ENCODE measurements at places on chromosomes 2 and 18. TPM values are rescaled to one million over a fixed set of nuclear protein-coding genes. Genes with fewer than 3 reads are reported as not detected.

Gene MCEE
- 10.2 TPM for total RNA-seq

Gene UPP2
- not detected for total RNA-seq

Gene CTNNA2
- not detected for total RNA-seq

Gene CREG2
- total RNA-seq: not detected

Gene ELOA2
- not detected for total RNA-seq

Gene MSTN
- total RNA-seq: not detected

Gene LRRC30
- total RNA-seq: not detected

Gene ANKRD30B
- total RNA-seq: not detected

Gene GAREM2
- total RNA-seq: 3.2 TPM

Gene CD226
- total RNA-seq: 53.3 TPM

Gene CCDC148
- total RNA-seq: 0.26 TPM

Gene CYS1
- not detected for total RNA-seq

DNA sequence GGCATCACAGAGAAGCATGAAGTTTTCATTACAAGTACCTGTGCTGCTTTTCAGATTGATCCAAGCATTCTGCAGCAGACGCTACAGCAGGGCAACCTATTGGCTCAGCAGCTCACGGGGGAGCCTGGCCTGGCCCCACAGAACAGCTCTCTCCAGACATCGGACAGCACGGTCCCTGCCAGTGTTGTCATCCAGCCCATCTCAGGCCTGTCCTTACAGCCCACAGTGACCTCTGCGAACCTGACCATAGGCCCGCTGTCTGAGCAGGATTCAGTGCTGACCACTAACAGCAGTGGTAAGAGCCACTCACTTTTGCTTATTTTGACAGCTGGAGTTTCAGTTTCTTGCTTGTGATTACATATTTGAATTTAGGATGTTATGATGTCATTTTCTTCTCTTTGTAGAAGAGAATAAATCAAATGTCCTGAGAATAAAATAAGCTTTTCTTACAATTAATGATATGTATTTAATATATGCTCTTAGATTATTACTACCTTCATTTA is 104.9 kb downstream of the ZNF236 start:
- no peak for DNase-seq
- H3K4me1 ChIP-seq: peaks cover 1% of the 10 kb centered on the region
- no peak overlapping the region for H3K27ac ChIP-seq
- no peaks in the 10 kb centered on the region for H3K27me3 ChIP-seq

DNA sequence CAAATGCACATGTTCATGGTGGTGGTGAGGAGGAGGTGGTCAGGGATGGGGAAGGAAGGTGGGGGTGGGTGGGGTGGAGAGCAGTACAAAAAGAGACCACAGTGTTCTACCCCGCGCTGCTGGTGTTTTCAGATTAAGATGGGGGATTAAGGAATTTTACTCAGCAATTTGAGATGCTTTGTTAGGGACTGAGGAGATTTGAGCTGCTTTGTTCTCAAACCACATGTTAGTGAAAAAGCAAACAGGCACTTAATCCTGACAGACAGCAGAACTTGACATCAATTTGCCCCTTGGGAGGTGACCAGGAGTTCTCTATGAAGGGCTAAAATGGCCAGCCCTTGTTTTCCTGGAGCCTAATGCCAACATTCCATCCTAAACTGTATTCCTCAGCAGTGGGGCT is 244.5 kb downstream of the MEIS1 start:
- H3K4me3 ChIP-seq: no peak overlapping the region
- no peaks in the 10 kb centered on the region for H3K36me3 ChIP-seq
- no peaks in the 10 kb centered on the region for H3K4me1 ChIP-seq
- H3K27ac ChIP-seq: no peak overlapping the region
- no peak for DNase-seq

DNA sequence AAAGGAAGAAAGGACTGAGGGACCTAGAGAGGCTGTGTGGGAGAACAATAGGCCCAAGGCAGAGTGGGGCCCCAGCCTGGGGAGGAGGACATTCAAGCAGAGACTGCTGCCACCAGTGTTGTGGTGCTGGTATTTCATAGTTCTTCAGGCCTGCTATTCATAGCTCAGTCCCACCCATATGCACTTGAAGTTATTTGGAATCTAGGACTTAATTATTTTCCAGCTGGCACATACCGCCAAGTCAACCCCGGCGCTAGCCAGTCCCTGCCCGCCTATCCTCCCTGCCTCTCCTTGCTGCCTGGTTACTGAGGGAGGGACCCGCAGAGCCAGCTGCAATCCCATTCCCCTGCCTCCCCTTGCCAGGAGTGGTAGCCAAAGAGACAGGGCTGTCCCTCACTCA is 141.2 kb downstream of the CABLES1 start:
- H3K4me3 ChIP-seq: no peak overlapping the region
- peaks cover 9% of the 10 kb centered on the region for H3K36me3 ChIP-seq
- H3K27ac ChIP-seq: no peak overlapping the region
- no peak for DNase-seq

DNA sequence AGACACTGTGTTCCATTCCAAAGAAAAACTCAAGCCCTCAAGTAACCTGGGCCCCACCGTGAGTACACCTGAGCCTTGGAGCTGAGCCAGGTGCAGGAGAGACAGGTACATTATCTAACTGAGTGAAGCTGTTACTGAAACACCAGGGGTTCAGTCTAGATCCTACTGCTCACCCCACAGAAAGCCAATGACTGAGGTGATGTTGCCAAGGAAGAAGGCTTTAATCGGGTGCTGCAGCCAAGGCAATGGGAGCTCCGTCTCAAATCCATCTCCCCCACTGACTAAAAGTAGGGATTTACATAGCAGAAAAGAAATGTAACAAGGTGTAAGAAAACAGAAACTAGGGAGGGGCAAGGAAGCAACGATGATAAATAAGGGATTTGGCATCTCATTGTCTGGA is 15.2 kb upstream of the SLC14A1 start:
- H3K27me3 ChIP-seq: no peaks in the 10 kb centered on the region
- H3K4me1 ChIP-seq: no peaks in the 10 kb centered on the region
- peaks cover 8% of the 10 kb centered on the region for H3K36me3 ChIP-seq
- no peak overlapping the region for H3K27ac ChIP-seq

GRCh38 chr2:204581946-204582345 is 36.7 kb downstream of the PARD3B start:
- H3K36me3 ChIP-seq: no peaks in the 10 kb centered on the region
- DNase-seq: no peak
- peaks cover 5% of the 10 kb centered on the region for H3K27me3 ChIP-seq
- no peak overlapping the region for H3K27ac ChIP-seq
- H3K4me1 ChIP-seq: no peaks in the 10 kb centered on the region

DNA sequence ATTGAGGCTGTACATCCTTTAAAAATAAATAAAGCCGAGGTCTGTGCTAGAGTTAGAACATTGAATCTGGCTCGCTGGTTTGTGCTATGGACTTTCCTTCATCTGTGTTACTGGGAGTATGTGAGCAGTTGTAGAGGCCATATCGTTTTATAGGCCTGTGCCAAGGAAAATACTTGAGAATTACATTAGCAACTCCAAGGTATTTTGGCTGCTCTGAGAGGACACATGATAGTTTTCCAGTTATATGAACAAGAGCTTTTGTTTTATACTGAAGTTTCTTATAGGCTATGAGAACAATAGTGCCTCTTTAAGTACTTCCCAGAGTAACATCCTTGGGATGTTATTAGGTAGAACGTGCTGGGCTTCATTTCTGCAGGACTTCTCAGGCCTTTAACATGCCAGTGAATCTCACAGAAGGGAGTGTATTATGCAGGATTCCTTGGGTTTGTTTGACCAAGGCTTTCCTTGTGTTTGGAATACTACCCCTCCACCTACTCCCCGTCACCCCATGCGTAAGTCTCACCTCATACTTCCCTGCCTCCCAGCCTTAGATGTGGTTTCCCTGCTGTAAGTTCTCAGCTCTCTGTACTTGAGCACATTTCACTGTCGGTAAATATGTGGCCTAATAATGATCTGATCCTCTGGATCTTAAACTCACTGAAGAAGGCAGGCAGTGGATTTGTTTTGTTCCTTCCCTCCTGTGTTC is 21.0 kb downstream of the TCF7L1 start:
- DNase-seq: no peak
- H3K27ac ChIP-seq: no peak overlapping the region
- no peaks in the 10 kb centered on the region for H3K4me1 ChIP-seq
- no peak overlapping the region for H3K4me3 ChIP-seq
- H3K36me3 ChIP-seq: no peaks in the 10 kb centered on the region
- no peaks in the 10 kb centered on the region for H3K27me3 ChIP-seq

DNA sequence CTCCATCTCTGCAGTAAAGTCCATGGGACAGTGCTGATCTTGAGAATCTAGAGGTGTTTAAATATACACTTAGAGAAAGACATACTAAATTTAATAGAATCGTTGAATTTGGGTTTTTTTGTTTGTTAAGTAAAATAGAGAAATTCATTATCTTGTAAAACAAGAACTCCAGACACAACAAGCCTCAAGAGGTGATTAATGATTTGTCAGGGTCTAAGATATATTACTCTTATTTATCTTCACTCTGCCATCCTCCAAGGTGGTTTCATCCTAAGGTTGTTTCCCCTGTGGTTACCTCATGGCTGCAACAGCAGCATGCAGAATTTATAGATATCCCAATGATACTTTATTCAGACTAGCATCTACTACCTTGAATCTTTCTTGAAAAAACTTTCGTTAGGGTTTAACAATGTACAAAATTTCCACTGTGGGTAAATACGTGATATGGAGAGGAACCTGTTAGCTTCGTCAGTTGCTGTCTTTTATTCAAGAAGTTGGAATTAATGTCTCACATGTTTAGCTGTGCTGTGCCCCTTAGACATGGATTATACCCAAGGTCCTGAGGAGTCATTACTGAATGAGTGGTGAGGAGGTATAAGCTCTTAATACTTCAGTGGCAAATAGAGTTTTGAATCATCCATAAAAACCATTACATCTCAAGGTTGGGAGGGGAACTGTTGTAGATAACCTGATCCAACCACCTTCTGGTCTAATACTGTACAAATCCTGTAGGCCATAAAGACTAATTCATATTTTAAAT is 128.0 kb downstream of the GPD2 start:
- DNase-seq: no peak
- peaks cover 5% of the 10 kb centered on the region for H3K36me3 ChIP-seq
- H3K27me3 ChIP-seq: no peaks in the 10 kb centered on the region
- no peak overlapping the region for H3K27ac ChIP-seq

DNA sequence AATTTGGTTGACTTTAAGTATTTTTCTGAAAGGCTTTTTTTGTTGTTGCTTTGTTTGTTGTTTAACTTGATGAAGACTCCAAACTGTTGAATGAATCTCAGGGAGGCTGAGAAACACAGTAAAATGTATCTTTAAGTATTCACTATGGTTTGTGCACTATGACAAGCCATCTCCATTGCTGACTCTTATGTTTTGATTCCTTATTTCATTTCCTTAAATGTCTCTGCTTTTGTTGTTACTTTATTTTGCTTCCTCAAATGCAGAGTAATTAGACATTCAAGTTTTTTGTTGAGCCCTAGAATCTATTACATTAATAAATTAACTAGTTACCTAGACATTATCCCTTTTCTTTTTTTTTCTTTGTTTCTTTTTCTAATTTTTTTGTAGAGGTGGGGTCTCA is 46.3 kb upstream of the SLC39A10 start:
- H3K4me1 ChIP-seq: peaks cover 21% of the 10 kb centered on the region
- H3K4me3 ChIP-seq: no peak overlapping the region
- H3K36me3 ChIP-seq: no peaks in the 10 kb centered on the region
- H3K27ac ChIP-seq: no peak overlapping the region
- DNase-seq: no peak

DNA sequence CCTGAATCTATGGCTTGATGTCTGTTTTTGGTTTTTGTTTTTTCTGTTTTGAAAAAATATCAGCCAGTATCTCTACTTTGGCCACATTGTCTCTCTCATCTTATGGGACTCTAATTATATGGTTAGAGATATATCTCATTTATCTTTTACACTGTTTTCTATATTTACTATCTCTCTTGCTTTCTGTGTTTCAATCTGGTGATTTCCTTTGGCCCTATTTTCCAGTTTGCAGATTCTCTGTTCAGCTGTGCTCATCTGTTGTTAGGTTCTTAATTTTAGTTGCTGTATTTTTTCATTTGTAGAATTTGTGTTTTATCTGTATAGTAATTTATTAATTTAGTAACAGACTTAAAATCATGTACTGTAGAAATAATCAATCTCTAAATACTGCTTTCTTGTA is 41.3 kb upstream of the ELAC1 start:
- no peak overlapping the region for H3K4me3 ChIP-seq
- H3K27me3 ChIP-seq: no peaks in the 10 kb centered on the region
- no peak overlapping the region for H3K27ac ChIP-seq
- peaks cover 49% of the 10 kb centered on the region for H3K36me3 ChIP-seq
- H3K4me1 ChIP-seq: no peaks in the 10 kb centered on the region

DNA sequence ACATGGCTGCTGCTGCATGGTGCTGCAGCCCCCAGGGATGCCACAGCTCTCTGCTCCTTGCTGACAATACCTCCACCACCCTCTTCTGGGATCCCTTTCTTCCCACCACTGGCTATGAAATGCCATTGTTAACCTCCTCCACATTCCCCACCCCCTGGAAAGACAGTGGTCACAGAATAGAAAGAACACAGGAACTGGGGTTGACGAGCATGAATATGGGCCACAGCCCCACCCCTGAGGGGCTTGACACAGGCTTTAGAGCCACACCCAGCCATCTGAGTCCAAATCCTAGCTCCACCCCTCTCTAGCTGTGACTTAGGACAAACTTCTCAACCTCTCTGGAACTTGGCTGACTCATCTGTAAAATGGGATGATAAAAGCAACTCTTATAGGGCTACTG is 47.3 kb downstream of the TMEM163 start:
- H3K27ac ChIP-seq: peak overlapping the region; percentile 11
- H3K4me3 ChIP-seq: no peak overlapping the region
- DNase-seq: no peak
- peaks cover 55% of the 10 kb centered on the region for H3K4me1 ChIP-seq

- no peak for DNase-seq
- no peaks in the 10 kb centered on the region for H3K4me1 ChIP-seq
- H3K4me3 ChIP-seq: no peak overlapping the region
Measured at GRCh38 chr2:4938206-4938605, 754.0 kb upstream of the SOX11 start.

- H3K27ac ChIP-seq: no peak overlapping the region
- DNase-seq: no peak
- H3K4me1 ChIP-seq: no peaks in the 10 kb centered on the region
- no peaks in the 10 kb centered on the region for H3K27me3 ChIP-seq
- no peak overlapping the region for H3K4me3 ChIP-seq
Measured at GRCh38 chr18:11522992-11523391, 86.4 kb upstream of the SLC35G4 start.

- DNase-seq: peak; percentile 82
- H3K4me3 ChIP-seq: peak overlapping the region; percentile 32
- H3K27me3 ChIP-seq: peaks cover 77% of the 10 kb centered on the region
- H3K27ac ChIP-seq: no peak overlapping the region
- H3K4me1 ChIP-seq: peaks cover 32% of the 10 kb centered on the region
- no peaks in the 10 kb centered on the region for H3K36me3 ChIP-seq
Measured at GRCh38 chr18:59268721-59269562, 4.3 kb downstream of the RAX start.

- no peaks in the 10 kb centered on the region for H3K36me3 ChIP-seq
- no peaks in the 10 kb centered on the region for H3K27me3 ChIP-seq
- H3K27ac ChIP-seq: peak within 1 kb of the TSS; percentile 83
- peak within 1 kb of the TSS; percentile 73 for H3K4me3 ChIP-seq
- peaks cover 18% of the 10 kb centered on the region for H3K4me1 ChIP-seq
Measured at GRCh38 chr2:11155381-11156035, at the start of gene SLC66A3. Gene SLC66A3, plus strand, starts transcription at chr2:11155467. Its CDS starts 80 bp downstream, at chr2:11155547.
